ENCODE measurements at places on chromosomes 5 and 9. TPM values are rescaled to one million over a fixed set of nuclear protein-coding genes. Genes with fewer than 3 reads are reported as not detected.

GRCh38 chr9:34671307-34671706, 8.8 kb upstream of the CCL27 start:
- H3K27ac ChIP-seq, result no peak overlapping the region
- H3K36me3 ChIP-seq, result peaks cover 7% of the 10 kb centered on the region
- H3K27me3 ChIP-seq, result no peaks in the 10 kb centered on the region
- H3K4me3 ChIP-seq, result no peak overlapping the region

Gene PALM2AKAP2
- 1.0 TPM for total RNA-seq

Gene CTNND2
- 134 TPM for total RNA-seq

DNA sequence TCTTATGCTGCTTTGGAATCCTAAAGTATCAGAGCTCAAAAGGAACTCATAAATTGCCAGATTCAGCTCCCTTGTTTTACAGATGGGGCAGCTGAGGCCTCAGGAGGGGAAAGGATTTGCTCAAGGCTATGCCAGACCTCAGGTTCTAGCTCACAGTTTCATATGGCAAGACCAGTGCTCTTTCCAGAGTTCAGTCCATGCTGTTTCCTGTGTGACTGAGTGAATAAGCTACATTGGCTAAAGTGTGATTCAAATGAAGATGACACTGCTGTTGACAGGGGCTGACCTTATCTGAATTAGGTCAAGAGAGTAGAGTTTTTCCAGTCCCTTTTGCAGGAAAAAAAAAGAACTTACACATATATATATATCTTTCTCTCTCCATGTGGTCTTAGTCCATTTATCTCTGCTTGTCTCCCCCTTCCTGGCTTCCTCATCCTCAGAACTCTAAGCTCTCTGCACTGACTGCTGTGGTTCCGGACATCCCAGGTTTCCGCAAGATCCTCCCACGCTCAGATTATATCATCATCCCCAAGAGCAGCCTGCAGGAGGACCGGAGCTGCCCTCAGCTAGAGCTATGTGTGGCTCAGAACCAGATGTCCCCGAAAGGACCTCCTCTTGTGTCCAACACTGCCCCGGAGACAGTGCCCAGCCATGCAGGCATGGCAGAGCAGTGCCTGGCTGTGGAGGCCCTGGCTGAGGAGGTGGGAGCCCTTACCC, 9.3 kb downstream of the HMGXB3 start:
- DNase-seq, result no peak
- H3K27me3 ChIP-seq, result no peaks in the 10 kb centered on the region
- H3K4me3 ChIP-seq, result no peak overlapping the region
- no peaks in the 10 kb centered on the region for H3K4me1 ChIP-seq

GRCh38 chr5:39447968-39448367, 23.2 kb upstream of the DAB2 start:
- H3K4me1 ChIP-seq, result no peaks in the 10 kb centered on the region
- no peaks in the 10 kb centered on the region for H3K36me3 ChIP-seq
- no peak for DNase-seq
- no peak overlapping the region for H3K4me3 ChIP-seq
- H3K27ac ChIP-seq, result no peak overlapping the region

Gene NTNG2
- total RNA-seq, result 43.7 TPM

Gene MYMK
- not detected for total RNA-seq

Data from glutamatergic neuron (in vitro differentiated cells).